SK-N-SH treated with all-trans-retinoic acid at 6 μM for 48 hours (cell line): ENCODE measurements at places on chromosomes 16 and 17.
A peak's percentile ranks its signal among the peaks of the same experiment; 100 is the strongest.

GRCh38 chr16:31329671-31330552, 25.1 kb upstream of the ITGAX start:
- ATAC-seq, result peak; percentile 16; the same call in 1 of the 3 replicates

GRCh38 chr17:12242345-12242954, 221.8 kb downstream of the MAP2K4 start:
- no peak for ATAC-seq

GRCh38 chr16:69930117-69930776, 20.9 kb upstream of the CLEC18A start:
- ATAC-seq, result peak; percentile 96

DNA sequence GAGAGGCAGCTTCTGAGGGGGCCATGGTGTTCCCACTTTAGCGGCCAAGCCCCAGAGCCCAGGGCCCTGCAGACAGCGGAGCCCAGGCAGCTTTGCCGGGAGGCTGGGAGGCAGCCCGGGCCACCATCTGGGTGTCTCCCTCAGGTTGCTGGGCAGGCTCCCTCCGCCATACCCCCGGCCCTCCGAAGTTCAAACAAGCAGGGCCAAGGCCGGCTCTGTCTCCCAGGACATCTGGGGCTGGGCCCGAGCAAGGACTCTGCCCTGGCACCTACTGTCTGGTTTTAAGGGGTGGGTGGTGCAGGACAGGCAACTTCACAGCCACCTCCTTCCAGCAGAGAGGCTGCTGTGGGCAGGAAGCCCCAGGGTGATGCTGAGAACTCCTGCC, 2.6 kb downstream of the DUS1L start:
- ATAC-seq, result no peak
